ENCODE measurements at places on chromosomes 7 and 10. TPM values are rescaled to one million over a fixed set of nuclear protein-coding genes. Genes with fewer than 3 reads are reported as not detected.

DNA sequence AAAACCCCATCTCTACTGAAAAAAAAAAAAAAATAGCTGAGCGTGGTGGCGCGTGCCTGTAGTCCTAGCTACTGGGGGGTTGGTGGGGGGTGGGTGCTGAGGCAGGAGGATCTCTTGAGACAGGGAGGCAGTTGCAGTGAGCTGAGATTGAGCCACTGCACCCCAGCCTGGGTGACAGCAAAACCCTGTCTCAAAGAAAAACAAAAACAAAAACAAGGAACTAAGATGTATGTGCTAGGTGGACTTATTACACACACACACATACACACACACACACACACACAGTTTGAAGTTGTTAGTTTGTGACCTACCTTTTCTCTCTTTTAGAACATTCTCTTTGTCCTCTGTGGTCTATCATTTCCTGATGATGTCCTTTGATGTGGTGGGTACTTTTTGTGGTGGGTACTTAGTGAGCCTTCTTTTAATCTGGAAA, 53.5 kb downstream of the EXOC6 start:
- H3K4me3 ChIP-seq: no peak overlapping the region
- H3K27me3 ChIP-seq: no peaks in the 10 kb centered on the region
- H3K36me3 ChIP-seq: no peaks in the 10 kb centered on the region

DNA sequence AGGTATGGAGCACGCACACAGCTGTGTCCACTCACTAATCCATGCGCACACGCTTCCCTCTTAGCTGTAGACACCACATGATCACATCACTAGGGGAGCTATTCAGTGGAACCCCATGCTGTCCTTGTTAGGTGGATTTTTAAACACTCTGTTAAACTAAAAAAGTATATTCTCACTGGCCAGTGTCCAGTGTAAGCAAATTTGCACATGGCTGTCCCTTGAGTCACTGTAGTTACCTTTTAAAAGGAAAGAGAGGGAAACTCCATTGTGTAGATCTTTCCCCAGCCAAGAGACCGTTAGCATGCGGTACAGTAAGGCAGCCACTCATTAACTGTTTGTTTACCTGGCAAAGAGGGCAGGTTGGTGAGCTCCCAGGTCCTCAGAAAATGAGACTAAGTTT, 81.6 kb upstream of the INSYN2A start:
- no peaks in the 10 kb centered on the region for H3K4me1 ChIP-seq
- no peak for DNase-seq
- no peak overlapping the region for H3K4me3 ChIP-seq
- H3K27me3 ChIP-seq: no peaks in the 10 kb centered on the region

DNA sequence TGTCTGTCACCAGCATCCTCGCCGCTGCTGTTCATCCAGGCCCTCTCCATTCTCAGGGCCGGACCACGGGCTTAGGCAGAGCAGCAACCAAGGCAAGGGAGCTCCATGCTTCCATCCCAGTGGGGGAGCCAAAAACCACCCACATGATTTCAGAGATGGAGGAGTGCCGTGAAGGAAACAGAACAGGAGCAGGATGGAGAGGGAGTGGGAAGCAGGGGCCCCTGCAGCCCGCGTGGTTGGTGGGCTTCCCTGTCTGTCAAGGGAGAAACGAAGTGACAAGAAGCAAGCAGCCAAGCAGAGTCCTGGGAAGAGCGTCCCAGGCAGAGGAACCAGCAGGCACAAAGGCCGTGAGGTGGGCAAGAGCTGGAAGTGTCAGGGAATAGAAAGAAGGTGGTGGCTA, 95.7 kb downstream of the SLIT1 start:
- no peak overlapping the region for H3K27ac ChIP-seq
- DNase-seq: no peak
- no peaks in the 10 kb centered on the region for H3K36me3 ChIP-seq
- peaks cover 8% of the 10 kb centered on the region for H3K27me3 ChIP-seq

DNA sequence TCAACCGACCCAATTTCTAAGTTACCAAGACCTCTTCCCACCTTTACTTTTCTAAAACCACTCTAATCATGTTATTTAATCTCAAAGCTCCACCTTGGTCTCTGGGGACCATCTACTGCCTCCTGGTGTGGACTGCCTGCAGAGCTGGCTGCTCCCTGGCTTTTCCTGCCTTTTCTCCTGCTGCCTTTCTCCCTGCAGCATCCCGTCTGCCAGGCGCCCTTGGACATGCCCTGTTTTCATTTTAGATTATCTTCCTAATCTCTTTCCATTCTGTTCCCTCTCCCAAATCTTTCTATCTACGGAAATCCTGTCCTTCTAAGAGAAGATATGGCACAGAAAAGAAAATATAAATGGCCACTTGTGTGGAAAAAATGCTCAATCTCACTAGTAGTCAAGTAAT, 23.1 kb downstream of the TCAF1 start:
- H3K36me3 ChIP-seq: no peaks in the 10 kb centered on the region
- H3K27ac ChIP-seq: no peak overlapping the region
- DNase-seq: no peak
- no peaks in the 10 kb centered on the region for H3K27me3 ChIP-seq

GRCh38 chr10:126470991-126471390, 82.7 kb upstream of the ADAM12 start:
- H3K4me3 ChIP-seq: no peak overlapping the region
- no peak for DNase-seq
- no peaks in the 10 kb centered on the region for H3K27me3 ChIP-seq

- DNase-seq: no peak
- H3K4me1 ChIP-seq: peaks cover 8% of the 10 kb centered on the region
- H3K27me3 ChIP-seq: no peaks in the 10 kb centered on the region
- no peak overlapping the region for H3K4me3 ChIP-seq
- no peaks in the 10 kb centered on the region for H3K36me3 ChIP-seq
These were observed 50.3 kb upstream of the SLC29A3 start for GRCh38 chr10:71268758-71269157.

- H3K4me3 ChIP-seq: no peak overlapping the region
- no peaks in the 10 kb centered on the region for H3K36me3 ChIP-seq
- no peak for DNase-seq
These were observed 138.9 kb upstream of the KCNMA1 start for GRCh38 chr10:77776487-77776886.

- no peaks in the 10 kb centered on the region for H3K27me3 ChIP-seq
- H3K4me3 ChIP-seq: no peak overlapping the region
- no peaks in the 10 kb centered on the region for H3K36me3 ChIP-seq
- H3K4me1 ChIP-seq: peaks cover 10% of the 10 kb centered on the region
- no peak for DNase-seq
These were observed 110.2 kb downstream of the CPXM2 start for GRCh38 chr10:123781324-123781900.

PAX4 gene
- total RNA-seq: not detected

DNA sequence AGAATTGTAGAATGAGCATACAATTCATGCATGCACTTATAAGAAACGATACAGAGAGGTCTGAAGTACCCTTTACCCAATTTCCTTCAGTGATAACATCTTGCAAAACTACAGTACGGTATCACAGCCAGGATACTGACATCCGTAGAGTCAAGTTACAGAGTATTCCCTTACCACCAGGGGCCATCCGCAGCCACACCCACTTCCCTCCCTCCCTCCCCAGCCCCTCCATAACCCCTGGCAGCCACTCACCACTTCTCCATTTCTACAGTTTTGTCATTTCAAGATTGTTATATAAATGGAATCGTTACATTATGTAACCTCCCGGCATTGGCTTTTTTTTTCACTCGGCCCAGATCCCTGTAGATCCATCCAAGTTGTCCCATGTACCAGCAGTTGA, 113.6 kb upstream of the RET start:
- H3K27ac ChIP-seq: no peak overlapping the region
- no peak overlapping the region for H3K4me3 ChIP-seq
- H3K4me1 ChIP-seq: no peaks in the 10 kb centered on the region
- DNase-seq: no peak

DNA sequence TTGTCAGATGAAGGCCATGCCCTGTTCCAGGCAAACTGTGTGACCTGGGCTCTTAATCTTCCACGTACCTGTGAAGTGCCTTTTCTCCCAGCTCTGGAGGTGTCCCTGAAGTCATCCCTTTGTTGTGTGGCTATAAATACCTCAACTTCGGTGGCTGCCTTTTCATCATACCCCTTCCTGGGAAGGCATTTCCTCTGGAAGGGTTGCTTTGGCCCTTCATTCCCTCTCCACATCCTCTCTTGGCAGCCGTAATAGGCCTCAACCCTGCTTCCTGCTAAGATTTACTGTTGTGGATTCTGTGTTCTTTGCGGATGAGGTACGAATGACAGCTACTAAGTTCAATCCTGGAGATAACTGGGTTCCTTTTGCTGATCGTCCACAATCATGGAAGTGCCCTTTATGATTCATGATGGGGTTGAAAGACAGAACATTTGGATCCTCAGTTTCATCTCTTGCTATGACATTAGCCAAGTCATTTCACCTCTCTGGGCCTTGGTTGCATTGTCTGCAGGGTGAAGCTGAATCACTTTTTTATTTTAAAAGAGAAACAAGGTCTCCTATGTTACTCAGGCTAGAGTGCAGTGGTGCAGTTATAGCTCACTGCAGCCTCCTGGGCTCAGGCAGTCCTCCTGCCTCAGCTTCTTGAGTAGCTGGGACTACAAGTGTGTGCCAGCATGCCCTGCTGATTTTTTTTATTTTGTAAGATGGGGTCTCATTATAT, 23.6 kb downstream of the FKBP6 start:
- no peaks in the 10 kb centered on the region for H3K36me3 ChIP-seq
- no peaks in the 10 kb centered on the region for H3K4me1 ChIP-seq
- DNase-seq: no peak
- no peak overlapping the region for H3K27ac ChIP-seq

CREB5 gene
- total RNA-seq: 17.3 TPM

FAM20C gene
- 71.0 TPM for total RNA-seq
